ENCODE measurements at places on chromosomes 4 and X.
A peak's percentile ranks its signal among the peaks of the same experiment; 100 is the strongest.

DNA sequence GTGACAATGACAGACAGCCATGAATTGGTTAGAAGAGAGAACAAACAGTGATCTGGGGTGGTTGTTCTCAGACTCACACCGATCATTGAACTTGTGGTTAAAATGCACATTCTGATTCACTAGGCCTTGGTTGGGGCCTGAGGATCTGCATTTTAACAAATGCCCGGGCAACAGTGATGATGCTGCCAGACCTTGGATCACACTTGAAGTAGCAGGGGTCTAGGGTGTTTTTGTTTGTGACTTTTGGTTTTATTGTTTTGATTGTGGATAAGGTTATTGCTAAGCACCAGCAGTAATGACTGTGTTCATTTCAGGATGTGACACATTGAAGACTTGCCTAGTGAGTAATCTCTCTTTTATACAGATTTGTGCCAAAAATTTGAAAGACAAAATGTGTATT lies 36.5 kb downstream of the TXLNG start:
- no peak for DNase-seq

DNA sequence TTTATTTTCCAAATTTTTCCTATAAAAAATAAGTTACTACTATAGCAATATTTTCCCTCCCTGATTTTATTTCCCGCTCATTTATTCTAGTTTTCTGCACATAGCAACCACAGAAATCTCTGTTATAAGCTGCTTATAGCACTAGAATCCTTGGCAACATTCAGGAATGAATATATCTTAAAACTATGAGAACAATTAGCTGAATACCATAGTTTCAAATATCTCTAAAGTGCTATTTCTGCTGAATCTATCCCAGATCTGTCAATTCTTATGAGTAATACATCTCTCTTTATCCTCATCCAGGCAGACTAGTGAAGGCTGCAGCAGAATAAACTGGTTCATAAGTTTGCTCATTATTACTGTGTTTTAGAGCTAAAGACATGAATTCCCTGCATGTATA lies 622.9 kb upstream of the DIPK2B start:
- no peak for DNase-seq

DNA sequence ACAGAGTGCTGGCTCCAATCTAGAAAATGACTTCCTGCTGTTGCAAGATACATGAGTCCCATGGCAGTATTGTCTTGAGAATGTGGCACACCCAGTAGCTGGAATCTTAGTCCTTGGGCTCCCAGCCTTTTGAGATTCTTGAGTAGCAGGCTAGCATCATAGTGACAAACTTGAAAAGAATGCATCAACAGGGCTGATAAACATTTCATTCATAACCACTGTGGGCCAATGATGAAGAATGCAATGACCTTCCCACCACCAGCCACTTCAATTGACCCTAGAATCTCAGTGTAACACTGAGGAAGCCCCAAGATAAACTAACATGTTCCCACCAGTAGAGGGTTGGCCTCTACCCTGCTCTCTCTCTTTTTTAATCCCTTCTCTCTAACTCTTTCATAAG lies 329.3 kb downstream of the GBA3 start:
- no peak for DNase-seq

GRCh38 chr4:107853444-107854355 lies 29.0 kb downstream of the SGMS2 start:
- no peak for DNase-seq

DNA sequence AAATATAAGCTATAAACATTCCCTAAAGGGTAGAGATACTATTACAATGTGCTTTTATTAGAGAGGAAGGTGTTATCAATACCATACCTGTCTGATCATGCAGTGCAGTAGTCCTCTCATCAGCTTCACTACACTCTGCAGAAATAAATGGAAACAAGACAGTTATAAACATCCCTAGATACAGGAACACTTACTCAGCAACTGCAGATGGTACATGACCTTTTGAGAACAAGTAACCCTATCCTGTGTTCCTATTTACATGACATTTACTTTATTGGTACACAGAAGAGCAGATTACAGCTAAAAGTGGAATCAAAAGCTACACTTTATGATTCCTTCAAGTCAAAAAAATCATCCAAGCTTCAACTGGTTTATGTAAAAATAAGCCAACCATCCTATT lies 9.0 kb downstream of the PHKA1 start:
- DNase-seq, result no peak

GRCh38 chrX:24335871-24336270 lies 22.0 kb upstream of the SUPT20HL2 start:
- DNase-seq, result no peak

DNA sequence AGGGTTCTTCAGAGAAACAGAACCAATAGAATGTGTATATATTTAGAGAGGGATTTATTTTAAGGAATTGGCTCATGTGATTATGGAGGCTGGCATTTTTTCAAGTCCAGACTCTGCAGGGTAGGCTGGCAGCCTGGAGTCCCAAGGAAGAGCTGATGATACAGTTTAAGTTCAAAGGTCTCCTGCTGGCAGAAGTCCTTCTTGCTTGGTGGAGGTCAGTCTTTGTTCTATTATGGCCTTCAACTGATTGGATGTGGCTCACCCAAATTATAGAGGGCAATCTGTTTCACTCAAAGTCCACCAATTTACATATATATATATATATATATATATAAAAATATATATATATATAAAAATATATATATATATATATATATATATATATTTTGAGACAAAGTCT lies 52.1 kb upstream of the HSD17B10 start:
- DNase-seq, result no peak

DNA sequence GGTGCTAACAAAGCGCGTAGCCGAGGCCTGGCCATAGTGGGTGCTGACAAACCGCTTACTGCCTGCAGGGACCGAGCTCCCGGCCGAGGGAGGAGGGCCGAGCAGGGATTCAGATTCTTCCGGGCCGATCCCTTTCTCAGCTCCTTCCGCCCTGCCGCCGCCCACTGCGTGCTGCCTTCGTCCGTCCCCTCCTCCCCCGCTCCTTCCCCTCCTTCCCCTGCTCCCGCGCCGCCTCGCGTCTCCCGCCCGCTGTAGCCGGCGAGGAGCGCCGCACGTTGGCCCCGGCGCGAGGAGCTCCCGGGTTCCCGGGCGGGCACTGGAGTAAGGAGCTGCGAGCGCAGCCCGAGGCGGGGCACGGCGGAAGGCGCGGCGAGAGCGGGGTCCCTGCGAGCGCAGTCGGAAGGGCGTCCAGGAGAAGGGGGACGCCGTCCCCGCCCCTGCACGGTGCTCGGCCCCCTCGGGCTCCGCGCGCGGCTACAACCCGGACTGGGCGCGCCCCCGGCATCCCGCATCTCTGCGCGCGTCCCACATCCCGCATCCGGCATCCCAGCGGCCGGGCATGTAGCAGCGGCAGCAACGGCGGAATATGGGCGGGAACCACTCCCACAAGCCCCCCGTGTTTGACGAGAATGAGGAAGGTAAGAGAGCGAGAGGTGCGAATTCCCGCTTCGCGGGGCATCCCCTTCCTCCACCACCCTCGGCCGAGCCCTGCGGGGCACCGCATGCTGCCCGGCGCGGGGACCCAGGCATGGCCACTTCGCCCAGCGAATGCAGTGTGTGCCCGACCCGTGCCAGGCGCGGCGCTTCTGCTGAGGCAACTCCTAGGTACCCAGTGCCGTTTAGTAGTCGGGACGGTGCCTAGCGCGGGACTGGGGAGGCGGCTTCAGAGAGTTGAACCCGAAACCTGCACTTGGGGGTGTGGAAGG lies at the start of gene STK32B:
Gene STK32B, plus strand, starts transcription at position 203 of the 926 bp plus-strand sequence.
- peak; percentile 83 for DNase-seq

DNA sequence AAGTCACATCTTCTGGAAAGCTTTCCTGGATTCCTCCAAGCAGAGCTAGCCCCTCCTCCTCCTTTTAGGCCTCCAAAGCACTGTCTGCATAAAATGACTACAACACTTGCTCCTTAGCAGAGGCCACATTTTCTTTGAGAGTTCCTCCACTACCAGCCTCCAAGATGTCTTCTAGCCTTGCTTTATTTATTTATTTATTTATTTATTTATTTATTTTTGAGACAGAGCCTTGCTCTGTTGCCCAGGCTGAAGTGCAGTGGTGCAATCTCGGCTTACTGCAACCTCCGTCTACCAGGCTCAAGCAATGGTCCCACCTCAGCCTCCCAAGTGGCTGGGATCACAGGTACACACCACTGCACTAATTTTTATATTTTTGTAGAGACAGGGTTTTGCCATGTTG lies 4.6 kb upstream of the GPC4 start:
- no peak for DNase-seq

GRCh38 chr4:2484993-2485392 lies 16.1 kb downstream of the RNF4 start:
- DNase-seq, result peak; percentile 88

DNA sequence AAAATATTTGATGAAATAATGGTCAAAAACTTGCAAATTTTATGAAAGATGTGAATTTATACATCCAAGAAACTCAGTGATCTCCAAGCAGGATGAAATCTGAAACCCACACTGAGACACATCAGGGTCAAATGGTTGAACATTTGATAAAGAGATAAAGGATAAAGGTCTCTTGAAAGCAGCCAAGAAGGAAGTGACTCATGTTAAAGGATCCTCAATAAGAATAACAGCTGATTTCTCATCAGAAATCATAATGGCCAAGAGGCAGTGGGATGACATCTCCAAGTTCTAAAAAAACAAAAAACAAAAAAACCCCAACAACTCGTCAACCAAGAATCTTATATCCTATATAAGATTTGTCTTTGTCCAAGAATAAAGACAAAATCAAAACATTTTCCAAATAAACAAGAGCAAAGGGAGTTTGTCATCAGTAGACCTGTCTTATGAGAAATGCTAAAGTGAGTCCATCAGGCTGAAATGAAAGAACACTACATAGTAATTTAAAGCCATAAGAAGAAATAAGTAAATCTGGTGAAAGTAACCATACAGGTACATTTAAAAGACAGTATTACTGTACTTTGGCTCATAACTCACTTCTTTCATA lies 121.7 kb downstream of the PDS5A start:
- no peak for DNase-seq

DNA sequence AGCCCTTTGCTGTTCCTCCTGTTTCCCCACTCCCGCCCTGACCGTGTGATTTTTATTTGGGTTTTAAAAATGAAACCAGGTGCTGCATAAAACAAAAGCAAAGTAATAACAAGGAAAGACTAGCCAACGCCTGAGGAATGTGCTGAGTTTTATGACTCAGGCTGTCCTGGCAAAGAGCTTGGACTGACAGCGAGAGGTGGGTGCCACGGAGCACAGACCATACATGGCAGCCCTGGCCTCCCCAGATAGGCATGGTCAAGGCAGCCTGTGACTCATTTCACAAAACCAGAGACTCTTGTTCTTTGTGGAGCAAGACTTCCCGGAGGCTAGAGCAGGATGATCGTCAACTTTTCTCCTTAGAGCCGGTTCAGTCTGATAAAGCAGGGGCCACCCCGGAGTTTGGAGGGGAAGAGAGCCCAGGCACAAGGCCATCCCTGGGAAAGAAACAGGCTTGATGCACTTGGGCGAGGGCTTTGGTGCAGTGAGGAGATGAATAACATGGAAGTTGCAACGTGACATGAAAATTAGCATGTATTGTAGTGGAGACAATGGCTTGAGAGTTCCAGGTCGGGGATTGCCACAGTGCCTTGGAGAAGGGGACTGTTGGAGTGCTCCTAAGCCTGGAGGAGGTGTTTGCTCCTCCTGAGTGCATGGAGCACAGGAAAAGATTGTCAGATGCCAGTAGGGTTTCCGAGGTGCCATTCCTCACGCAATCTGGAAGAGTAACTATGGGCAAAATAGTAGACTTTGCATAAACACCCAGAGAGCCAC lies 54.8 kb downstream of the C4orf51 start:
- peak; percentile 95 for DNase-seq

- no peak for DNase-seq
Observed at GRCh38 chr4:4714331-4714730, 145.1 kb upstream of the MSX1 start.

- no peak for DNase-seq
Observed at GRCh38 chr4:55733932-55734331, 85.7 kb upstream of the EXOC1L start.

DNA sequence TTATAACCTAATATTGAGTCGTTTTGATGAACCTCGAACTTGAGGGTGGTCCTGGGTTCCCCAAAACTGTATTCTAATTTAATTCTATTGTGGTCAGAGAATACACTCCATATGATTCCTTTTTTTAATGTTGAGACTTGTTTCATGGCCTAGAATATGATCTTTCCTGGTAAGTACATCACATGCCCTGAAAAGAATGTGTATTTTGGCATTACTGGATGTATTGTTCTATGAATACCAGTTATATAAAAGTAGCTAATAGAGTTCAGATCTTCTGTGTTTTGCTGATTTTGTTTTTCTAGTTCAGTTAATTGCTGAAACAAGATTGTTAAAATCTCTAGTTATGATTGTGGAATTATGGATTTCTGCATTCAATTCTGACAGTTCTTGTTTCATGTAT lies 18.8 kb downstream of the PRRG1 start:
- DNase-seq, result no peak

DNA sequence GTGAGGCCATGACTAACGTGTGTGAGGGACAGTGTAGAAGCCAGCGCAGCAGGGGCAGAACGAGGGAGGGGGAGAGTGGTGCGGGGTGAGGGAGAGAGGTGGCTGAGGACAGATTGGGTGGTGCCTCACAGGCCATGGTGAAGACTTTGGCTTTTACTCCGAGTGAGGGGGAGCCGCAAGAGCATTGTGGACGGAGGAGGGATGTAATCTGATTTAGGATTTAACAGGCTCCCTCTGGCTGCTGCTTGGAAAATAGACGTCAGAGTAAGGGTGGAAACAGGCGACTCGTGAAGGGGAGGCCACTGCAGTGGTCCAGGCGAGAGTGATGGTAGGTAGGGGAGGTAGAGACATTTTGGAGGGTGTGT lies 13.0 kb downstream of the PPP1R3F start:
- peak; percentile 65 for DNase-seq

- no peak for DNase-seq
Observed at GRCh38 chrX:136856551-136856950, 24.0 kb downstream of the RBMX start.

DNA sequence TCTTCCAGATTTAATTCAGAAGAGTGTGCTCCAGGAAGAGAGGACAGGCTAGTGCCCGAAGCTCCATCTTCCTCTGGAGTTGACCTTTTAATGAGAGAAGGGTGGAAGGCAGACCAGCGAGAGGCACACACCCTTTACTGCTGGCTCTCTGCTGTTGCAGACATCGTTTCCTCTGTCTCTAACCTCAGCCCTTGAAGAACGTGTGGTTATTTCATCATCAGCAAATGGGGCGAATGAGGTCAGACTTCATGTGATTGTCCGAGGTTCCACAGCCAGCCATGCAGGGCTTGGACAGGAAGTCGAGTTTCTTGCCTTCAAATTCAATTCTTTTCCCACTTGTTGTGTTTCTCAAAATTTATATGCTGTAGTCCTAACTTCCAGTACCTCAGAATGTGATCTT lies 155.2 kb upstream of the MSX1 start:
- DNase-seq, result no peak

DNA sequence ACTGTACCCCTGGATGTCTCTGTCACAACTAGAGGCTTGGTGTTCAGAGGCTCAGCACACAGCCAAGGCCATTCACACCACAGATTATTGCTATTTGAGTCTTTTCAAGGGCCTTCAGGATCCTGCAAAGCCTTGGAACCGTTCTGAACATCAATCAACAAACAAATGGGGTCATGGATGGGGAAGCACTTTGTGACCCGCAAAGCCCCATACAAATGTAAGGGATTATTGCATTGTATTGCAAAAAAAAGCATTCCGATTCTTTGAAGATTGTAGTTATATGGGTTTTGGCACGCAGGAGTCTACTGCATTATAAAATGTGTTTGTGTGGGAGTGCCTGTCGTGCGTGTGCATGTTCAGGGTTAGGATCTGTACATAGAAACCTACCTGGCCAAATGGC lies 17.3 kb upstream of the BCORL1 start:
- no peak for DNase-seq
